ENCODE measurements at places on chromosomes 3 and 15.

GRCh38 chr15:100653608-100654007 lies 51.2 kb downstream of the ASB7 start:
- DNase-seq: no peak
- H3K4me1 ChIP-seq: no peaks in the 10 kb centered on the region
- no peaks in the 10 kb centered on the region for H3K27me3 ChIP-seq
- no peak overlapping the region for H3K4me3 ChIP-seq

DNA sequence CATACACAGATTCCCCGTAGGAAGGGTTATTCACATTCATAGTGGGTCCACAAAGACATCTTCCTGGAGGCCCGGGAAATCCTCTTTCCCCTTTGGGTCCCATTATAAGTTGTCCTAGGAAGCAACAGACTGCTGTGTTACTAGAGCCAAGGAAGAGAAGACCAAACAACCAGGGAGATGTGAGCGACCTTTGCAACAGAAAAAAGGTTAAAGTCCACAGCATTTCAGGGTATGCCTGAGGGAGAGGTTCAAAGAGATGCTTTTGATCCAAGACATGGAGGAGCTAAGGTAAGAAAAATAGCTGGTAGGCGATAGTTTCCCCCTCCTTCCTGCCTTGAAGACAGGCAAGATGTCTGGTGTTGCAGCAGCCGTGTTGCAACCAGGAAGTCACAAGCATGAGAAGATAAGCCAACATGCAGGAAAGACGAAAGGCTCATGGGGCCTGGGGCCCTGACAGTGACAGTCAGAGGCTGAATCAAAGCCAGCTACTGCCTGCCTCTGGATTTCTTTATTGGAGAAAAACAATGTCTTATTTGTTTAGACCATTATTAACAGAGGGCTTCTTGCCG lies 30.9 kb downstream of the EAF1 start:
- DNase-seq: no peak
- H3K4me3 ChIP-seq: no peak overlapping the region
- no peaks in the 10 kb centered on the region for H3K4me1 ChIP-seq
- no peaks in the 10 kb centered on the region for H3K27me3 ChIP-seq
- H3K36me3 ChIP-seq: peaks cover 28% of the 10 kb centered on the region
- no peak overlapping the region for H3K27ac ChIP-seq

- no peaks in the 10 kb centered on the region for H3K4me1 ChIP-seq
- no peak overlapping the region for H3K4me3 ChIP-seq
- DNase-seq: no peak
- H3K36me3 ChIP-seq: no peaks in the 10 kb centered on the region
- H3K27ac ChIP-seq: no peak overlapping the region
These were observed 436.7 kb downstream of the EPHB1 start for GRCh38 chr3:135231737-135232136.

- H3K36me3 ChIP-seq: peaks cover 43% of the 10 kb centered on the region
- H3K27ac ChIP-seq: peak overlapping the region; percentile 59
- H3K4me1 ChIP-seq: peaks cover 46% of the 10 kb centered on the region
- no peaks in the 10 kb centered on the region for H3K27me3 ChIP-seq
- no peak for DNase-seq
These were observed 54.2 kb downstream of the PHLDB2 start for GRCh38 chr3:111913163-111913763.

DNA sequence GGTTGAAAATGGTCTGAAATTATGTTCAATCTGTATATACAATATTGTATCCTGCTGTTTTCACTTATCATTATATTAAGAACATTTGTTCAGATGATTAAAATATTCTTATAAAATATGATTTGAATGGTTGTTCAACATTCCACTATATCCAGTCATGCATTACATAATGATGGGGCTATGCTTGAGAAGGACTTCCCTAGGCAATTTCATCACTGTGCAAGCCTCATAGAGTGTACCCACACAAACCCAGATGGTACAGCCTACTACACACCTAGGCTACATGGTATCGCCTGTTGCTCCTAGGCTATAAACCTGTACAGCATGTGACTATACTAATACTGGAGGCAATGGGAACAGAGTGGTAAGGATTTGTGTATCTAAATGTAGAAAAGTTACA lies 30.5 kb downstream of the SLC7A14 start:
- no peaks in the 10 kb centered on the region for H3K36me3 ChIP-seq
- H3K4me1 ChIP-seq: no peaks in the 10 kb centered on the region
- no peaks in the 10 kb centered on the region for H3K27me3 ChIP-seq
- no peak overlapping the region for H3K27ac ChIP-seq
- DNase-seq: no peak

DNA sequence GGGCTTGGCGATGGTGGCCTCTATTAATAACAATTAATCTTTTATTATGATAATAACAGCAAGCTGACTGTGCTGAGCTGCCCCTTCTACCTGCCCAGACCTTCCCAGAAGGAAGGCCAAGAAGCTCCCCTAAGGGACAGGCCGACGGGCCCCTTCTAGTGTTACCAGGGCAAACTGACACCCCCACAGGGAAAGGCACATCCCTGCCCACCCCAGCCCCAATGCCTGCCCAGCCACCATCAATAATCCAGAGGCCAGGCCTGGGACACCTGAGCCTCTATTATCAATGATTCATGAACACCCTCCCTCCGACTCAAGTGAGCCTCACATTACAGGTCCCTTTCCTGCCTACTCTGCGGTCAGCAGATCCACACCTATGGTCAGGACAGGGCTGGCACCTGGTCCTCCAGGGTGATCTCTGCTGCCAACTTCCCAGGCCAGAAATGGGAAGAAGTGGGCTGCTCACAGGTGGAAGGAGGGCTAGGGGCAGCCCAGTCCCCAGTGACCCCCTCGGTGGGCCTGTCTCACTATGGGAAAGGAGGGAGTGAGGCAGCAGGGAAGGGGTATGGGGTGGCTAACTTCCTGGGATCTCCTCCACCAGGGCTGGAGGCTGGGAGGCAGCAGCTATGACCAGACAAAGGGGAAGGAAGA lies 1.8 kb downstream of the TWF2 start:
- peaks cover 30% of the 10 kb centered on the region for H3K36me3 ChIP-seq
- H3K27ac ChIP-seq: peak overlapping the region; percentile 94
- DNase-seq: no peak

DNA sequence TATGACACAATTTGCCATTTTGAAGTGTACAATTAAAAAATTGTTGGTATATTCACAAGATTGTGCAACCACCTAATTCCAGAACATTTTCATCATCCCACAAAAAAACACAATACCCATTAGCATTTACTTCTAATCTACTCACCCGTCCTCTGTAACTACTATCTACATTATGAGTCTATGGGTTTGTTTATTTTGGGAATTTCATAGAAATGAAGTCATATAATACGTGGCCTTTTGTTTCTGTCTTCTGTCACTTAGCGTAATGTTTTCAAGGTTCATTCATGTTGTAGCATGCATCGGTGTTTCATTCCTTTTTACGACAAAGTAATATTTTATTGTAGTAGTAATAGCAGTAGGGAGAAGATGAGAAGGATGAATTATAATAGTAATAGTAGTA lies 55.2 kb upstream of the CNTN6 start:
- DNase-seq: no peak
- no peaks in the 10 kb centered on the region for H3K36me3 ChIP-seq
- H3K4me3 ChIP-seq: no peak overlapping the region

DNA sequence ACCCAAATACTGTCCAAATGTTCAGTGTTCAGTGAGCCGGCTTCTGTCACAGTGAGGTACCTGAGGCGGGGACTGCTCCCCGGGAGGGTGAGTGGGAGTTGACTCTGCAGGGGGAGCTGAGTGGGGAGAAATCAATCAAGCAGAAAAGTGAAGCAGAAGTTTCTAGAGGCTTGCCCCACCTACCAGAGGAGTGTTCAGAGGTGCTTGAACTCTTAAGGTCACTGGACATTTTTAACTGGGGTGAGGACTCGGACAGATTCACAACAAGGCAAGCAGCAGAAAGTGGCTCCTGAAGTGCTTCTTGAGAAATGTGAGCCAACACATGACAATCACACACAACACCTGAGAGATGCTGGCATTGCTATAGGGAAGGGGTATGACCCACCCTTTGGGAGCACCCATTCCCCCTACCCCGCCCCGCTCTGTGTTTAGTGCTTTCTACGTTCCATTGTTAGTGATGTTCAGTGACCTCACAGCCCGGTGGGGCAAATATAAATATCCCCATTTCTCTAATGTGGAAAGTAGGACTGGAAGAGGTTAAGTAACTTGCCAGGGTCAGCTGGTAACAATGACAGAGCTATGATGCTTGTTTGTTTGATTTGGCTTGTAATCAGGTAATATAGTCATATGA lies 48.6 kb upstream of the AKAP13 start:
- peaks cover 9% of the 10 kb centered on the region for H3K4me1 ChIP-seq
- peak overlapping the region; percentile 79 for H3K27ac ChIP-seq
- no peak for DNase-seq
- no peaks in the 10 kb centered on the region for H3K36me3 ChIP-seq
- H3K27me3 ChIP-seq: no peaks in the 10 kb centered on the region

DNA sequence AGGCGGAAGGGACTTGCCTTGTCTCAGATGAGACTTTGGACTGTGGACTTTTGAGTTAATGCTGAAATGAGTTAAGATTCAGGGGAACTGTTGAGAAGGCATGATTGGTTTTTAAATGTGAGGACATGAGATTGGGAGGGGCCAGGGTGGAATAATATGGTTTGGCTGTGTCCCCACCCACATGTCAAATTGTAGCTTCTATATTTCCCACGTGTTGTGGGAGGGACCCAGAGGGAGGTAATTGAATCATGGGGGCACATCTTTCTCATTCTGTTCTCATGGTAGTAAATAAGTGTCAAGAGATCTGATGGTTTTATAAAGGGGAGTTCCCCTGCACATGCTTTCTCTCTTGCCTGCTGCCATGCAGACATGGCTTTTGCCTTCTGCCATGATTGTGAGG lies 89.2 kb downstream of the CGGBP1 start:
- H3K27me3 ChIP-seq: no peaks in the 10 kb centered on the region
- no peak overlapping the region for H3K4me3 ChIP-seq
- DNase-seq: no peak
- H3K27ac ChIP-seq: no peak overlapping the region

DNA sequence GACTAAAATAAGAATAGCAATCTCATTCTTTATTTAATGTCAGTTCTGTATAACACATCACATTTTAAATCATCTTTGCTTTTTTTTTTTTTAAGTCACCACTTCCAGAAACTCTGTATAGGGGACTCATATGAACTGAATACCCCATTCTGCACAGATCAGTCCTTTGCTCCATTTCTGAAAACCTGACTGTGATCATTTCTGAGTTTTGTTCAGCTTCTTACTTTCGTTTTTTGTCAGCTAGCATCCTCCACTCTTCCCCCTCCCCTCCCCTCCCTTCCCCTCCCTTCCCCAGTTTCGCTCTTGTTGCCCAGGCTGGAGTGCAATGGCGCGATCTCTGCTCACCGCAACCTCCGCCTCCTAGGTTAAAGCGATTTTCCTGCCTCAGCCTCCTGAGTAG lies 49.8 kb upstream of the SGO1 start:
- no peak overlapping the region for H3K4me3 ChIP-seq
- H3K4me1 ChIP-seq: no peaks in the 10 kb centered on the region
- no peak for DNase-seq
- H3K27me3 ChIP-seq: no peaks in the 10 kb centered on the region
- H3K27ac ChIP-seq: no peak overlapping the region
- no peaks in the 10 kb centered on the region for H3K36me3 ChIP-seq

DNA sequence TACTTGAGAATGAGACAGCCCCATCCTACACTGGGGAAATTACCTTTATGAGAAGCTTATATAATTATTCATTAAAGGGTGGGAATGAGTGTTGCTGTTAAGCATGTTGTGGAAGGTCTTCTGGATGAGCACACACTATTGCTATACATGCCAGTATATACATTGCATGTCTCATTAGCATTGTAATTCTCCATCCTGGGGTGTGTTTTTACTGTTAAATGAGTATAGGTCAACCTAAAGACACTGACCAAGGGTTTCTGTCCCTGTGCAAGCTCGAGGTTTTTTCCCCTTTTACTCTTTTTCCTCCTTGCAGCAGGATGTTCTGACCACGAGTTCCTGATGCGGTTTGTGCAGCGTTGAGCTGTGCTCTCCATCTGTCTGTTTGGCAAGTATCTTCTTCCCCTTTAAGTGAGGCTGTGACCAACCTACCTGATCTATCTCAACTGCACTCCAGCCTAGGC lies 7.2 kb upstream of the IVD start:
- DNase-seq: peak; percentile 38
- H3K27me3 ChIP-seq: no peaks in the 10 kb centered on the region
- peaks cover 6% of the 10 kb centered on the region for H3K36me3 ChIP-seq
- no peaks in the 10 kb centered on the region for H3K4me1 ChIP-seq
- H3K4me3 ChIP-seq: no peak overlapping the region
- H3K27ac ChIP-seq: no peak overlapping the region

- no peaks in the 10 kb centered on the region for H3K36me3 ChIP-seq
- no peaks in the 10 kb centered on the region for H3K4me1 ChIP-seq
- no peak overlapping the region for H3K27ac ChIP-seq
- no peak for DNase-seq
- H3K4me3 ChIP-seq: no peak overlapping the region
These were observed 64.6 kb downstream of the CD200 start for GRCh38 chr3:112397556-112397955.

DNA sequence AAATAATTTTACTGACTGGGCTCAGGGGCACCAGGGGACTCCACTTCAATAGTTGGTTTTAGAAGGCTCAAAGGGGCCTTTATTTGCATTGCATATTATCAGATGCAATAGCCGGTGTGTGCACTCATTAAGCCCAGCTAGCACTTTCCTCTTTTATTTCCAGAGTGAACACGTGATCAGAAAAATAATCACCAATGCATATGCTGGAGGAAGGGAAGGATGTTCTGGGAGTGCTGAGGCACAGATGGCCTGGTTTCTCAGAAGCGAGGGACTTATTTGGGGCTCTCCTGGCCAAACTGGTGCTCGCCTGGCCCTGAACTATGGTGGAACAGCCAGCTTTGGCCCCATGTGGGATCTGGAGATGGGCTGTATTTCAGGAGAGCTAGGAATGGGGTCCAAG lies 60.4 kb upstream of the SEC13 start:
- H3K27ac ChIP-seq: no peak overlapping the region
- no peak overlapping the region for H3K4me3 ChIP-seq
- no peaks in the 10 kb centered on the region for H3K27me3 ChIP-seq
- H3K4me1 ChIP-seq: no peaks in the 10 kb centered on the region
- no peaks in the 10 kb centered on the region for H3K36me3 ChIP-seq

DNA sequence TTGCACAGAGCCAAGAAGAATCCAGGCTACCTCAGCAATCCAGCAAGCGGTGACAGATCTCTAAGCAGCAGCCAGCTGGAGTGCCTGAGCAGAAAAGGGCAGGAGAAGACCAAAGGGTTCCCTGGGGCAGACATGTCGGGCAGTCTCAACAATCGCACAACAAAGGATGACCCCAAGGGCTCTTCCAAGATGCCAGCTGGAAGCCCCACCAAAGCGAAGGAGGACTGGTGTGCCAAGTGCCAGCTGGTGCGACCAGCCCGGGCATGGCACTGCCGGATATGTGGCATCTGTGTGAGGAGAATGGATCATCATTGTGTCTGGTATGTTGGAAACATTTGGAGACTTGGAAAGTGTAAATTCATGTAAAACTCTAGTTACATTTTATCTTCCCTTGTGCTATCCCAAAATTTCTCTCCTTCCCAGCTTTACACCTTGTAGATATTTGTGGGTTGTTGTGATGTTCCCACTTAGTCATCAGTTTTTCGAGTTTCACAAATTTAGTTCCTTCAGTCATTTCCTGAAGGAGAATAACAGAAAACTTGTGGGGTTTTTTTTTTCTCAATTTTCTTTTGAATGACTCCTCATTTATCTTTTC lies 6.4 kb downstream of the ZDHHC23 start:
- no peaks in the 10 kb centered on the region for H3K27me3 ChIP-seq
- H3K36me3 ChIP-seq: peaks cover 17% of the 10 kb centered on the region
- DNase-seq: no peak

All from tibial artery (tissue), 4 donors.